M059J (cell line): ENCODE measurements at places on chromosomes 7 and 10. TPM values are rescaled to one million over a fixed set of nuclear protein-coding genes. Genes with fewer than 3 reads are reported as not detected.

Gene NXPH1
- total RNA-seq, result not detected in 2 replicates

Gene CYP2C19
- total RNA-seq, result not detected in 2 replicates

Gene IMMP2L
- total RNA-seq, result 5.9 and 8.6 TPM in 2 replicates

Gene UPK3BL2
- 0.34 TPM in 1 of 2 replicates, not detected in the other for total RNA-seq

Gene PILRA
- total RNA-seq, result 0.54 TPM in 1 of 2 replicates, not detected in the other

Gene JCAD
- total RNA-seq, result not detected in 2 replicates

DNA sequence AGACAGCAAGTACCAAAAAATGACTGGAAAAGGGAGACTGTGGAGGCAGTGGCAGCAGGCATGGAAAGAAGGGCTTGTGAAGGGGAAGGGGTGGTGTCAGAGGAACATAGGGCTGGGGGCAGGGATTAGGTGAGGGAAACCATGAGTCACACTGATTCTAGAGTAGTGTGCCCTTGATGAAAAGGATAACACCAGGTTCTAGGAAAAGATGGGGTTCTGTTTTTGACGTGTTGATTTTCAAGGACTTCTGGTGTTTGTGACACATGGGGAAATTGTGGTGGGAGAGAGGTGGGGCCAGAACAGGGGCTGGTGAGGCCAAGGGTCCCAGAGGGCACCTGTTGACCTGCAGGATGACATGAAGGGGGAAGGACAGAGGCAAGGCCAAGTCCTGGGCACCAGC is 57.1 kb downstream of the FIGNL1 start:
- no peak for DNase-seq

GRCh38 chr7:116443101-116443523 is 56.4 kb upstream of the CAV2 start:
- peak; percentile 98 for DNase-seq

GRCh38 chr7:38615665-38616064 is 15.5 kb downstream of the AMPH start:
- DNase-seq, result no peak

DNA sequence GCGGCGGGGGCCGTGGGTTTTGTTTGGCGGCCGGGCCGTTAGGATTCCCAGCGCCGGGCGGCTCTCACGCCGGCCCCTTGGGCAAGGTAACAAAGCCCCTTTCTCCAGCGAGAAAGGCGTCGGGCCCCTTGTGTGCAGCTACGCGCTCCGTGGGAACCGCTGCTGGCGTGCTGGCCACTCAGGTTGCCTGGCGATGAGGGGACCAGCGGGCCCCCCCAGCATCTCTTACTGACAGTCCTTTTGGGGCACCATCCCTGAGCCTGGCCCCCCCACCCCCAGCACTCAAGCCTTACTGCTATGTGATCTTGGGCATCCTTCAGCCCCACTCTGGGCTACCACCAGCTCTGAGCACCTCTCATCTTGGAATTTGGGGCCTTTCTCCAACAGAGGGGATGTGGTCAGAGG is 1.8 kb downstream of the LFNG start:
- peak; percentile 37 for DNase-seq

DNA sequence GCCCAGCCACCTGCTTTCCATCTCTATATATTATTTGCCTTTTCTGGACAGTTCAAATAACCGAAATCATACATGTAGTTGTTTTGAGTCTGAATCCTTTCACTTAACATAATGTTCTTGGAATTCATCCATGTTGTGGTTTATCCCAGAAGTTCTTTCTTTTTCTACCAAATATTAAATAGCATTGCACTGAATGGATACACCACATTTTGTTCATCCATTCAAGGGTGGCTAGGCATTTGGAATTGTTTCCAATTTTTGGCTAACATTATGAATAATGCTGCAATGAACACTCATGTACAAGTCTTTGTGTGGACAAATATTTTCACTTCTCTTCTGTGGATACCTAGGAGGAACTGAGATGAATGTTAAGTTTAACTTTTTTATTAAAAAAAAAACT is 18.0 kb downstream of the DNAJC1 start:
- peak; percentile 15 for DNase-seq

DNA sequence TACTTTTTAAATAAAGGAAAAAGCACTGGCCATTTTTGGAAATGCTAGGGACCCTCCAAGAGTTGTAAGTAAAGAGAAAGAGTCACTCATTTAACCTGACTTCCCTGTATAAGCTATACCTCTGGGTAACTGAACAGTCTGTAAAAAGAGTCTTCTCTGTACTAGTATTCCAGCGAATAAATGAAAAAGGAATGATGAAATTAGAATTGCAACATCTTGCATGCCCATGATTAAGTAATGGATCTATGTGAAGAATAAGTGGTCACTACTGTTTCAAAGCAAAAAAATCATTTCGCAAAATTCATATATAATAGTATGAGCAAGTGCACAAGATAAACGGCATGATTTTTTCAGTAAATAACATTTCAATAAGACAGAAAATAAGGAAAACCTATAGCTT is 116.8 kb downstream of the ZFAND4 start:
- no peak for DNase-seq

DNA sequence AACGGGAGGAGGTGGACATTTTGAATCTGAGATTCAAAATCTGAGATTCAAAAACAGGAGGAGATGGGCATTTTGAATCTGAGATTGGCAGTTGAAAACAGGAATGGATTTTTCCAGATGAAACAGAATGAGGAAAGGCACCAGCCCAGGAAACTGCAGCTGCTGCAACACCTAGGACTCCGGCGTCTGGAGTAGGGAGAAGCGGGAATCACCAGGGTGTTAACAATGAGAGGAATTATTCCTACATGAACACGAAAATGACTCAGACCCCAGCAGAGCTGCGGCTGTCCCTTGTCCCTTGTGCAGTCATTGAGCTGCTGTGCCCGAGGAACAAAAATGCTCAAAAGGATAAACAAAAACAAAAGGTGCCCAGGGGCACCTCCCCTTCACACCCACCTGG is 59.9 kb upstream of the KAT6B start:
- peak; percentile 59 for DNase-seq

DNA sequence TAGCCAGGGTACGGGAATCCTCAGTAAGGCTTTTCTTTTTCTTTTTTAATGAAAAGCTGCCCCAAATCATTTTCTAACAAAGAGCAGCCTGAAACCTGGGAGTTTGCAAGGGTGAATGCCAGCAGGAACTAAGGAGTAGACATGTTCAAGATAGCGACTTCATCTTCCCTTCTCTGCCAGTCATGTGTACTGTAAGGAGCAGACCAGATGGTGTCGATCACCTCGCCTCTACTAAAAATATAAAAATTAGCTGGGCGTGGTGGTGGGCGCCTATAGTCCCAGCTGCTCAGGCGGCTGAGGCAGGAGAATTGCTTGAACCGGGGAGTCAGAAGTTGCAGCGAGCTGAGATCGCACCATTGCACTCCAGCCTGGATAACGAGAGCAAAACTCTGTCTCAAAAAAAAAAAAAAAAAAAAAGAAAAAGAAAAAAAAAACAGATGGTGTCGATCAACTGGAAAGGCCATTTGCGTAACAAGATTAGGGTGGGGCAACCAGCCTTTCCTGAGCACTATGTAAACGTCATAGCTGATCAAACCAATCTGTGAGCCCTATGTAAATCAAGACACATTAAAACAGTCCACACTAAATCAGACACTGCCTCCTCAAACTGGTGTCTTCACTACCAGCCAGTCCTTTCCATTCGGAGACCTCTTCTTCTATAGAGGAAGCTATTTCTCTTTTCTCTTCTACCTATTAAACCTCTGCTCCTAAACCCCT is 33.8 kb downstream of the NOLC1 start:
- no peak for DNase-seq

DNA sequence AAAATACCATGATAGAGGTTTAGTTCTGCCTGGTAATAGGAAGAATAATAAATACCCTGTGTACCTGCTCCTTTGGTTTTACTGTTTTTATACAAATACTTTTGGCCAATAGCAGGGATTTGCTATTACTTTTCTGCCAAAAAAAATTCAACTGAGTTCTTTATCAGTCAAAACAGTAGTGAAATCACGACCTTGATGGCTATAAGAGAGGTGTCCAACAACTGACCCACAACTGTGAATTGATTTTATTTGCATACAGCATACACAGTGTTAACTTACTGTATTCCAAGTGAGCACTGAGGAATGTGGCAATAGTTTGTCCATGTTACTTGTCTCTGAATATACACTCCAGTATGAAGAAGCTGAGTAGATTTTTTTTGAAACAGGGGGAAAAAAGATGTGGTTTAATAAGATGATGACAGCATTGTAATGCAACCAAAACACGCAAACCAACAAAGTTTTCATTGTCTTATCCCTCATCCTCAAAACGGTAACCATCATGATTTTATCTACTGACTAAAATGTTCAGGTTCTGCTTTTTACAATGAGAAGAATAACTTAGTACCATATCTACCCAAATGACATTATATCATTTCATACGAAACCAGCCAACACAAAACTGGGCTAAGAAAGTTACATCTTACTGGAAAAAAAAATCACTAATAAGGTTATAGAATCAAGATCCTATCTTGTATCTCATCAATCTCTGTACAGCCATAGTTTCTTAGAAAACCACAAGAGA is 63.3 kb downstream of the GSAP start:
- no peak for DNase-seq
